ENCODE measurements at places on chromosomes 16 and 17. TPM values are rescaled to one million over a fixed set of nuclear protein-coding genes. Genes with fewer than 3 reads are reported as not detected.

DNA sequence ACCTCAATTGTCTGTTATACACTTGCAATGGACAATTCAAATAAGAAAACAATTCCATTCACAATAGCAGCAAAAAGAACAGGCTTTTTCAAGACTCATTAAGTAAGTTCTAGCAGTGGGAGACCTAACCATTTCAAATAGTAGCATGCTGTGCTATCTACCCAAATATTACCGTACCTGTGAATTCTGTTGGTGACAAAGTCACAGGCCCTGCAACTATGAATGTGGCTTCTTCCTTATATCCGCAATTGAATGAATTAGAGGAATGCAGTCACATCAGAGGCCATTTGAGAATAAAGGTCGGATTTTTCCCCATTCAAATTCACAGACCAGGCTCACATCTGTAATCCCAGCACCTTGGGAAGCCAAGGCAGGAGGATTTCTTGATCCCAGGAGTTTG is 800 bp upstream of the NME4 start:
- no peak for DNase-seq

GRCh38 chr16:85334718-85335583 is 222.7 kb upstream of the CIBAR2 start:
- DNase-seq, result peak; percentile 92

DNA sequence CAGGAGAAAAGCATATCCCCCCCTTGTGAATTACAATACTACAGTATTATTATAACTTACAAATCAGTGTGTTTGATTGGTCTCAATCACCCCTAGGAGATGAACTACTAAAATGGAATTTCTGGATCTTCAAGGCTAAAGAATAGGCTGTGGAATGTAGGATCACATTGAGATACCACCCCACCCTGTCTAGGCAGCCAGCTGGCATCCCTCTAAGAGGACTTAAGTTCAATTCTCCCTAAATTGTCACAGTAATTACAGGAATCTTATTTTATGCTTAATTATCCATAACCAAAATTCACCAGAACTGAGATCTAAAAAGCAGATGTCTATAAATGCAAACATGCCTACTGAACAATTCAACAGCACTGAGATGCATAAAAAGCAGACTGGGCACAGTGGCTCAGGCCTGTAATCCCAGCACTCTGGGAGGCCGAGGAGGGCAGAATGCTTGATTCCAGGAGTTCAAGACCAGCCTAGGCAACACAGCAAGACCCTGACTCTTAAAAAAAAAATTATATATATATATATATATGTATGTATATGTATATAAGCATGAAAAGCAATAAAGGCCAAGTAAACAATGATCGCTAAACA is 12.0 kb downstream of the AP1G1 start:
- DNase-seq, result no peak

DNA sequence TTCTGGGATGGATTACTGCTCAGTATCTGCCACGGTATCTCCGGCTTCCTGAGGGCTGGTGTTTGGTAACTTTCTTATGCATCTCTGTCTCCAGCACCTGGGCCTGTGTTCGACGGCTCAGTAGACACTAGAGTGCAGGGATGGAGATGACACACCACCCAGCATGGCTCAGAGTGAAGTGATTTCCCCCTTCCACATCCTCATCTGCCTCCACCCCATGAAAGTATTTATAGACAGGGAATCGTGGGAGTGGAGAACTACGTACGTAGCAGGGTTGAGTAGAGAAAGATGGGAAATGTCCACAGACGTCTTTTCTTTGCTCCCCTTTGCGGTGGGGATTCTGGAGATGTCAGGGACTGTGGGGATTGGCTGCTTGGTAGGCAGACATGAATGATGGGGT is 11.8 kb upstream of the SLC25A19 start:
- DNase-seq, result no peak

DNA sequence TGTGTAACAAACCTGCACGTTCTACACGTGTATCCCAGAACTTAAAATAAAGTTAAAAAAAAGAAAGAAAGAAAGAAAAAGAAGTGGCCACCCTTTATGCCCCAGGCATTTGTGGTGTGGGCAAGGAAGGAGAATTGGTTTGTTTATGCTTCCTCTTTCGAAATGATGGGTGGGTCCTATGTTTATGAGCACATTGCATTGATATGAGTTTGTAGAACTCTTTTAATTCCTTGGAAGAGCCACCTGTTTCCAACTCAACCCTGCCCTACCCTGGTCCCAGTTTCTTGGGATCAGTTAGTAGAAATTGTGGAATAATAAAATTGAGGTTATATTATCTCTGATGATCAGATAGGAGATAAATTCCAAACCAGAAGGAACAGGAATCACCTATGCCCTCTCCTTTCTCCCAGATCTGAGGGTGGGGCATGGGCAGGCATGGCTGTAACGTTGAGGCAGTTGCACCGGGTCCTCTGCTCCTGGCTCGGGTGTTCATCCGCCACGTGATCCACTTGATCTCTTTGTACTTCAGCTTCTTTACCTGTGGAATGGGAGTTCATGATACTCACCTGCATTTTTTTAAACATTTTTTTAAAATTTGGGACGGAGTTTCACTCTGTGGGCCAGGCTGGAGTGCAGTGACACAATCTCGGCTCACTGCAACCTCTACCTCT is 15.9 kb downstream of the CHAD start:
- peak; percentile 72 for DNase-seq

DNA sequence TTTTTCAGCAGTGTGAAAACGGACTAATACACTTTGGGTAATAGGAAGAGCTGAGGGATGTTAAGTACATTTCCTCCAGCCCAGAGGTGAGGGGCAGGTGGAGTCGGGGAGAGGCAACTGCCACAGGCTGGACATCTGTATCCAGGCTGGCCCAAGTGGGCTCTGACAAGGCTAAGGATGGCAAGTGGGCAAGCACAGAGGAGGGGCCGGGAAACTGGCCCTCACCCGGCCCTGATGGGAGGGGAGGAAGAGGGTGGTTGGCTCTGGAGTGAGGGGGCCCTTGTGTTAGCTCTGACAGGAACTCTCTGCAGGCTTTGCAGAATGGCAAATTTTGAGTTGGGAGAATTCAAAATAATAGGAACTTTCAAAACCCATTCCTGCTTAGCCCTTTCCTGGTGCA is 251.0 kb upstream of the TNRC6C start:
- DNase-seq, result no peak

GRCh38 chr17:8489841-8490240 is 54.2 kb downstream of the NDEL1 start:
- DNase-seq, result no peak

DNA sequence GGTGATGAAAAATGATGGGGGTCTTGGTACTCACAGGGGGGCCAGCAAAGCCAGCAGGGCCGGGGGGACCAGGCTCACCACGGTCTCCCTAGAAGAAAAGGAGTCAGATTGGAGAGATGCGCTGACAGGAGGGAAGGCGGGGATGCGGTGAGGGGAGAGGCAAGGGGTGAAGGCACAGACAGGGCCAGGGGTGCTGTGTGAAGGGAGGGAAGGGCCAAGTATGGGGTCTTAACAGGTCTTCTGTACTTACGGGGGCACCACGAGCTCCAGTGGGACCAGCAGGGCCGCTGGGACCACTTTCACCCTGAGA is 11.2 kb downstream of the COL1A1 start:
- no peak for DNase-seq

DNA sequence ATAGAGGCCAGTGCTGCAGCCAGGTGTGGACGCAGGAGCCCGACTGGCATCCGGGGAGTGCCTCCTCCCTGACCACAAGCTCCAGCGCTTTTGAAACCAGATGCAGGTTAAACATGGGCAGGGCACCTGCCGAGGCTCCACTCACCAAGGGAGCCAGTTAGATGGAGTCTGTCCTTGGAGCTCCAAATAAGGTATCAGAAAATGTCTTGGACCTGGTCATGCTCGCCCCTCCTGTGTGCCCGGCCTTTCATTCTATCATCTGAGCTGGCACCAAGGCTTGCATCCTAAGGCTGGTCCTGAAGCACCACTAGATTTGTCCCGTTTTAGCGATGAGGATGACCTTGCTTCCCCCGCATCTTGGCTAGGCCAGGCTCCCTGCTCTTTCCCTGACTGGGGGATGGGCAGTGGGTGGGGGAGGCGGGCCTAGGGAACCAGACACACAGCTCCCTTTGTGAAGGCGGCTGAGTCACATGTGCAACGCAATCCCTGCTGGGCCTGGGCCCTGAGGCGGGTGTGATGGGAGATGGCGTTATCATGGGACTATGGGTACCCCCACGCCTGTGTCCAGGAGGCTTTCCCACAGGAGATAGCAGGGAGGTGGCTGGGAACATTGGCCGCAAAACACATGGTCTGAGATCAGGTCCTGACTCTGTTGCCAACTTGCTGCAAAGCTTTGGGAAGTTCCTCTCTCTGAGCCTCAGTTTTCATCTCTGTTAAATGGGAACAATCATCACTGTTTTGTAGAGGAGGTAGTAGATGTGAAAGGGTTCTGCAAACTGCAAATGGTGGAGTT is 5.0 kb upstream of the ADGRG1 start:
- DNase-seq, result no peak

- DNase-seq, result no peak
Measured at GRCh38 chr17:61848247-61848646, 15.1 kb downstream of the BRIP1 start.

DNA sequence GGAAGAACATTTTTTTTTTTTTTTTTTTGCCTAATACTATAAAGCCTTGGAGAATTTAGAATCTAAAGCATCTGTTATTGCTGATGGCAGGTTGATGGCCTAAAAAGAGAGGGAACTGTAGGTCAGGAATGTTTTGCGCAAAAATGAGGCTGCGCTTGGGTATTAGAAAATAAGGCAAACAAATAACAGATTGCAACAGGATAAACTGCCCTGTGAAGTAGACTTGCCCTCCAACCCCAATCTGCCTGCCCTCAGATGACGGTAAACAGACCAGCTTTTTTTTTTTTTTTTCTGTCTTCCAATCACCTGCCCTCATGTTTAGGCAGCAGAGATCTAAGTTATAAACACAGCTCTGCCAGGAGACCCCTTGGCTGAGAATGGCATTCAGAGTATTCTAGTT is 3.8 kb upstream of the DHX8 start:
- DNase-seq, result no peak

DNA sequence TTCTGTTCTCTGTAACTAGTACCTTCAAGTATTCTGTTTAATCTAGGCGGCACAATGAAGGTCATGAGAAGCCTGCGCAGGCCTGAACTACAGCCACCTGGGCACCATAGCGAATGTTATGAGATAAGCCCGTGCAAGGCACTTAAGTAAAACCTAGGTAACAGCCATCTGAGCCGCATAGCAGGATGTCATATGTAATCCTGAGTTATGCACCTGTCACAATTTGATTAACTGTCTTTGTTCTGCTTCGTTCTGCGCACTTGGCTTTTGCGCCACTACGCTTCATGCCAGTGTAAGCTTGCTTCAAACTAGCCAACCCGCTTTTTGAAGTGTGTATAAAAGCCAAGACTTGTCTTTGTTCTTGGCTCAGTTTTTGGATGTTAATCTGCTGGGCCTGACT is 449.8 kb downstream of the KCNJ18 start:
- DNase-seq, result no peak

GRCh38 chr16:76535-77272 is 1.3 kb upstream of the MPG start:
- DNase-seq, result peak; percentile 80

- DNase-seq, result no peak
Measured at GRCh38 chr16:63925221-63925620, 1196.6 kb downstream of the CDH11 start.

- no peak for DNase-seq
Measured at GRCh38 chr17:45341533-45342158, 24.8 kb upstream of the MAP3K14 start.

DNA sequence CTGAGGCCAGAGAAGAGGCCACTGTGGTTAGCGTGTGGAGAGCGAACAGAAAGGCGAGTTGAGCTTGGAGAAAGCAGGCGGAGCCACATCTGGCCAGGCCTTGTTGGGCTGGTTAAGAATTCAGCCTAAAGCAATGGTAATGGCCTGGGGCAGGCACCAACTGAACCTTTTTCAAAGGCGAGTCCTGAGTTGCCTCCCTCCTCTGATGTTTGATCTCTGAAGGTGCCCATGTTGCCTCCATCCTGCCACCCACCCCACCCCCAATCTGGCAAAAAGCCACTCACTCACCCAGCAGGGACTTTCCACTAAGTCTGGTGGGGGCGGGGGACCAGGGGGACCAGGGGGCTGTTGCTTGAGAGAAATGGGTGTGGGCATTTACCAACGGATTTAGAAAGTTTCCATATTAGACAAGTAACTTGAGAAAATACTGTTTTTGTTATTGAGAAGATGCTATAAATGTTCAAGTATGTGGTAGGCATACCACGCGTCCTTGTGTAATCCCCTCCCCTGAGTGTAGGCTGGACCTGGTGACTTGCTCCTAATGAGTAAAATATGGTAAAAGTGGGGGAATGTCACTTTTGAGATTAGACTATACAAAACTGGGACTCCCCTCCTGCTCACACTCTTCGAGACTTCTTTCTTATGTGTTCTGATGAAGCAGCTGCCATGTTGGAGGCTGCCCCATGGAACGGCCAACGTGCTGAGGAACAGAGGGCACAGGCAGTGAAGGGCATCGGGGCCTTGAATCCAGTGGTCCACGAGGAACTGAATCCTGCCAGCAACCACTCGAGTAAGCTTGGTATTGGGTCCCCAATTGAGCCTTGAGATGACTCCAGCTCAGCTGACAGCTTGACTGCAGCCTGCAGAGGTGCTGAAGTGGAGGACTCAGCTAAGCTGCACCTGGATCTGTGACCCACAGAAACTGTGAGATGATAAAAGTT is 29.9 kb upstream of the TNS4 start:
- DNase-seq, result peak; percentile 38

DNA sequence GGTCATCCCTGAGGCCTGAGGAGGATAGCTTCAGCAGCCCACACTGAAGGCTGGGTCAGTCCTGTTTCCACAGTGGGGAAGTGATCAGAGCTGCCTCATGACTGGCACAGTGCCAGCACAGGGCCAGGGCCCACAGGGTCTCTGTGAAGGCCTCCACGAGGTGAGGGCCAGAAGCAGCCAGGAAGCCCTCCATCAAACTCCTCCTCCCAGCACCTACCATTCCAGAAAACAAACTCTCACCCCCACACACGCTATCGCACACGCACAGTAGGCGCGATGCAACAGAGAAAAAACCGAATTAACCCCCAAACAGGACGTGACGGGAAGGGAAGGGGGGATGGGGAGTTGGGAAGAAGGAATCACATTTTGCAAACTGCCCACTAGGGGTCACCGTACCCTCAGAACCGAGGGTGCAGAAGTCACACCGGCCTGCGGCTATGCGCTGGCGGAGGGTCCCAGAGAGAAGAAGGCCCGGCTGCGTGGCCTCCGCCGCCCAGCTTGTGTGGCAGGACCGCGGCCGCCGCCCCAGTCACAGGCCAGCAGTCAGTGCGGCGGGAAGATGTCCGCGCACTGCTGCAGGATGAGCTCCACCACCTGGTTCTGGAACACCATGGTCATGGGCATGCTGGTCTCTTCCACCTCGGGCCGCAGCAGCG is 37.6 kb downstream of the ARHGAP27 start:
- DNase-seq, result peak; percentile 40

- DNase-seq, result peak; percentile 49
Measured at GRCh38 chr16:74107795-74108610, 188.6 kb upstream of the PSMD7 start.

The CACNA1H gene
- 4.0 TPM for total RNA-seq

The MEOX1 gene
- 0.54 TPM for total RNA-seq

The NACA2 gene
- total RNA-seq, result not detected

The RAB40B gene
- 16.8 TPM for total RNA-seq

The PERCC1 gene
- total RNA-seq, result not detected

Data from Peyer's patch (tissue), 4 donors.